Fibroblast of the aortic adventitia (primary cell): ENCODE measurements at places on chromosomes 7 and 10.

- DNase-seq, result no peak
Observed at GRCh38 chr10:57145548-57145947, 784.5 kb upstream of the ZWINT start.

DNA sequence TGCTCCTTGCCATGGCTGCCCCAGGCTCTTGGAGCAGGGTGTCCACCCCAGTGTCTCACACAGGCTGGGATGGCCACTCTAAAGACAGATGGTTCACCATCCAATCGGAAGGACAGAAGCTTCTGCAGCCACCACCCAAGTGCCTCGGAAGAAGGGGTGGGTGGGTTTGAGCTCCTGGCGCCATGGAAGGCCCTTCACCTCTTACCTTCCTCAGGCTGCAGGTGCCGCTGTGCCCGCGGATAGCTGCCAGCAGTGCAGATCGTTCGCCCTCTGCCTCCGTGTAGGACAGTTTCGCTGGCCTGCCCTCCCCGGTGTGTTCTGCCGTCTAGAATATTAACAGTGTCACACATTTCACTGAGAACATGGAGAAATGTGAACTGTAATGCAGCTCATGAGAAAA lies 243.6 kb upstream of the GRB10 start:
- DNase-seq, result no peak

- no peak for DNase-seq
Observed at GRCh38 chr7:102190776-102191350, 95.8 kb upstream of the SH2B2 start.

DNA sequence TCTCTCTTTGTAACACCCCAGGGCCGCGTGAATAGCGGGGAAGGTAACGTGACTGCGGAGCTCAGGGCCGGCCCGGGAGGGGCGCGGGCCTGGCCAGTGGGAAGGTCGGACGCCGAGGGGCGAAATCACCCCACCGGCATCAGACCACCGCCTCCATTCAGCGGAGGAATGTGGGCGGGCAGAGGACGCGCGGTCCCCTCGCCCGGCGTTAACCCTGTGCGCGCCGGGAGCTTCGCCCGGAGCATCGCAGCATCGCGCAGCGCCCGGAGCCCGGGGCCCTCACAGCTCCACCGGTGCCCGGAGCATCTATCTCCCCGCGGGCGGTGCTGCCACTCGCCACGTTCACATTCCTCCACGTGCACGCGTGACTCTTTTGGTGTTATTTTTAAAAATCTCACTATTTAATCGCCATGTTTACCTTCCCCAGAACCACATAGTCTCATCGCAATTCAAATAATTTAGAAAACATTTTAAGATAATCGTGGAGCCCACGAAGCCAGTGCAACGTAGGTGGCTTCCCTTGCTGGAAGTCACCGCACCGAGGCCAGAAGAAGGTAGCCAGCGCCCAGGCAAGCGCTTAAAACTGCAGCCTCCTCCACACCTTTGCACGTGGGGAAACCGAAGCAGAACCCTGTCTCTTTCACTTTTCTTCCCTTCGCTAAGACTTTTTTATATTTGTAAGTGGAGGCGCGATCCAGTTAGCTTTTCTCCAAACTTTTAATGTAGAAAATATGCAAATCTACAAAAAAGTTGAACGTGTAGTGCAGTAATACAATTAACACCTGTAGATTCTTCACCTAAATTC lies 21.8 kb downstream of the FGFBP3 start:
- DNase-seq, result peak; percentile 36

DNA sequence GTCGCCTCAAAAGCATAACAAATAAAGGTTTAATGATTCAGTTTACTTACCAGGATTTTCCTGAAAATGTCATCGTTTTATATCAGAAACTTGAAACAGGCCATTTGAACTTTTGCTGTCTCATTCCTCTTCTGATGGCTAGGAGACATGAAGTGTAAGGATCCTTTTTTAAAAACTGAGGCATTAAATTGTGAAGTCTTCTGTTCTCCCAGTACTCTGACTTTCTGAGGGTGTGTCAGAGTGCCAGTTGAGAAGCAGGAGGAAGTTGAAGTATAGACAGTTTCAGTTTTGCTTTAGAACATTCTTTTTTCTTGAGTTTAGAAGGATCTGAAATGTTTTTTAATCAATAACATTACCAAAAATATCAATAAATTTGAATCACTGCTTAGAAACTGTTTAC lies at the start of gene SAMD9L:
Gene SAMD9L (minus strand): TSS at position 242 of the 400 bp plus-strand sequence. CDS start 12,414 bp downstream, outside the sequence.
- peak; percentile 47 for DNase-seq
